ENCODE measurements at places on chromosomes 3 and 15.

DNA sequence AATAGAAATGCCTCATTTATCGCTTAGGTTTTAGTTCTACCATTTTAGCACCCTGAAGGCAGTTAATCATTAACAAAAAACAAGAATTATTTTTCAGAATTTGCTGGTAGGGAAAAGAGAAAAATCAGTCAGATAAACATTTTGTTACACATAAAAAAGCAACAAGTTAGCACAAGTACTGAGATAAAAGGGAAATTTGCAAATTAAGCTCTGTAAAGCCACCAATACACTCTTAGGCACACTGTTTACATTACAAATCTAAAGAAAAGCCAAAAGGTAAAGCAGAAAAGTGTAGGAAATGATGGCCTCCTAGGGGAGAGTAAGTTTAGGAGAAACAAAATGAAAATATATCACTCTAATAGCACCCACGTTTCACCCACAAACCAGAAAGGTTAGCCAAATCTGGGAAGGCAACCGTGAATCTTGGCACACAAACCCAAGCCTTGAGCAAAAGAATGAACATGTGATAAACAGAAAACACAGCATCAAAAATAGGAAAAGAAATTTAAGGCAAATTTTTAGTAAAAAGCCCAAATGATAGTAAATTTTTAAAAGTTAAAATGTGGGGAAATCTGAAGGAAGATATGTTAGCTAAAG, 1.6 kb upstream of the SATB1 start:
- DNase-seq = no peak

DNA sequence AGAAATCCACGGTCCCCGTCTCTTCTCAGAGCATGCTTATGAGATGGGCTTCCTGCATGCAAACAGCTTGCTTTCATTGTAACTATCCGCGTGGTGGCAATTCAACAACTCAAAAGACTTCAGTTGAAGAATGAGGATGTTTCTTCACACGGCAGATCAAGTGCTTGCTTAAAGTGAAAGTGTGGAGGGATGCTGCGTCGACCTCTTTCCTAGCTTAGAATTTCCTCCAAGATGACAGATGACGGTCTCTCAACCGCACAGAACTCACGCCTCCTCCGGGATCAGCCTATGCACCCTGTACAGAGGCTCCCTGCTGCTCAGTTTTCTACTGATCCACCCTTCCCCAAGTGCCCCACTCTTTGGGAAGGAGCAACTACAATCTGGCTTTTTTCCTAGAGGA, 47.8 kb downstream of the PCSK6 start:
- no peak for DNase-seq

DNA sequence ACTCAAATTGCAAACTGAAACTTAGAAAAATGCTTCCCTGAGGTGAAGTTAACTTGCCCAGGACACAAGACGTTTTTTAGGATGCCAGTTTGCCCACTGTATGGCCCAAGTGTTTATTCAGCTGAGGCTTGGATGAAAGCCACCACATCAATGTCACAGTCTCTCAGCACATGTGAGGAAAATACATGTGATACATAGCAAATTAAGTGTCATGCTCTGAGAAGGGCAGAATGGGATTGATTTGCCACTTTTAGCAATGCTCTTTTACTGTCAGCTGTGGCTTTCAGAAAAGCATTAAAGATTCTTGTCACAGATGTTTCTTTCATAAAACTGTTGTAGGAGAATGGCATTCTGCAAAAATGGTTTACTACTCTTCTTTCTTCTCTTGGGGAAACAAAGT, 165.5 kb downstream of the ZIC1 start:
- DNase-seq = no peak

DNA sequence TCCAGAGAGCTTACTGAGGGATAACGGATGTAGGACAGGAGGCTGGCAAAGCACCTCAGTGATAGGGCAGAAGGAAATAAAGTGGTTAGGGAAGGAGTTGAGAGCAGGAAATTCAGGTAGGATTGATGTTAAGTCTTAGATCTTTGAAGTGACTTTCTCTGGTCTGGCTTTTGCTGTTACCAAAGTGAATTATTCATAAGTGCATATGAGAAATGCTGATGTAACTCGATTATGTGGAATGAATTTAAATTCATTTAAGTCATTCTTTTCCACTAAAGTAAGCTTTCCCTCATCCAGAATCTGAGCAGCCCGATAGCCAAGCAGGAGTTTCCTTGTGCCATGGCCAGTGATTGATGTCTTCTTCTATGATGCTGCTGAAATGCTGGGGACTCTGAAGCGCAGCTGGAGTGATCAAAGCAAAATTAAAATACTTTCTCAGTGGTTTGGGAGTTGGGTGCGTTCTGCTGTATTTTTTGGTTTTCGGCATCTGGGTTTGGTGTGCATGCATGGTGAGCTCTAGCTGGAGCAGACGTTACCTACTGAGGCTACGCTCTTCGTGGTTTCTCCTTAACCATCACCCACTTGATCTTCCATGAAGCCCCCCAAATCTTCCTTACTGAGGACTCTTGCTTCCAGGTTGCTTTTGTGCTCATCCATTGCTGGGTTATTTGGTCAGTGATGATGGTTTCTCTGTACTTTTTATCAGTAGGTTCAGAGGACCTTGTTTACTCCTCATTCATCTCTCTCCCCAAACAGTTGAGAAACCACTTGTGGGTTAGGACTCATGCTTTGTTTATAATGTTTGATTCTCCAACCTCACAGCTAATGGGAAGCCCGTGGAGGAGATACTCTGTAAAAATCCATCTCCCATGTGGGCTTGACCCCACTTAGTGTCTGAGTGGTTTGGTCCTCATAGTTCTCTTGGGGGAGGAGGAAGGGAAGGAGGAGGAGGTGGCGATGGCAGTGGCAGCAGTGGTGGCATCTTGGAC, 72.5 kb downstream of the IGF1R start:
- no peak for DNase-seq

- DNase-seq = no peak
These were observed 862 bp upstream of the MAN2A2 start for GRCh38 chr15:90902040-90902839.

DNA sequence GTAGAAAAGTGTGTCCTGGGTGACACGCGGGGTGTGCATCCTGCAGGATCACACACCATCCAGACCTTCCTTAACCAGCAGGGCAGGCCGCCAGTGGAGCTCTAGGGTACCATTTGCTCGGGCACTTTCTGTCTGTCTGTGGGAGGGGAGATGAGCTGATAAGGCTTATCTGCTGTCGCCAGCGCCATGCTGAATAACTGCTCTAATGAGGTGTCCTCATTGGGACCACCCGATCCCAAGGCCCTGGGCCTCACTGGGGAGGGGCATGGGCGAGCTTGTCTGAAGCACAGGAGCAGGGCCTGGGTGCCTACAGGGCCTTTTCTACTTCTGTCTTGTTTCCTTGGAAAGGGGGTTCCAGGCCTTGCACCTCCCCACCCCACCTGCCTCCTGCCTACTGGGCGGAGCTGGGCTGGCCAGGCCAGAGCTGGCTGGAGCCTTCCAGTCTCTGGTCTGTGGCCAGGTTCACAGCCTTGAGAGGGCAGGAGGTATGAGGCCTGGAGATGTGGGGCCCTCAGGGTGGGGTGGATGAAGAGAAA, 2.5 kb upstream of the GATA2 start:
- no peak for DNase-seq

DNA sequence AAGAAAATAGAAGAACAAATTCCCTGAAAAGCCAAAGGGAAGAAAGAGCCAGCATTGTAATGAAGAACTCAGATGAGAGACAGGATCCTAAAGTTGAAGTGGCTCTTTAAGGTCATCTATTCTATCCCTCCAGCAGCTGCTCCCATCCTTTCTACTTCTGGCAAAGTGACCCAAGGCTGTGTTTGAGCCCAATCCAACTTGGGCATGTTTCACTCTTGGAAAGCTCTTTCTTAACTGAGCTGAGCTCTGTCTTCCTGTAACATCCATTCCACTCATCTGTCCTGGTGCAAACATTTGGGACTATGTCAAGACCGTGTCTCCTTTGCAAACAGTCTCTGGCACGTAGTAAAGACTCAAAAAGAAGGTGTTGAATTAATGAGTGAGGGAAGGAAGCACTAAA, 298.1 kb upstream of the IGF1R start:
- no peak for DNase-seq

DNA sequence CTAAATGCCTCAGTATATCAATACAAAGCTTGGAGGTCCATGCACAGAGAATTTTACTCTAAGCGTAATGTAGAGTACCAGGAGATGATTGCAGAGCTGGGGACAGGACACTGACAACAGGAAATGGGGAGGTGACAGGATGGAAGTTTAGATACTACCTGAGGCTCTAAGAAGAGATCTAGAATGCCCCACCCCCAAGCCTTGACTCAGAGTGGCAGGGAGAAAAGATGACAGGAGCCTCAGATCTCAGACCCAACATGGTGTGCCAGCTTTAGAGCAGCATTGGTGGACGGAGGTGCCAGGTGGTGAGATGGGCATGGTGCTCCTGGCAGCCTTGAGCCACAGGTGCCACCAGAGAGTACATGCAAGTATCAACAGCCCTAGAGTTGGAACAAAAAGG, 62.5 kb downstream of the LYZL4 start:
- DNase-seq = no peak

DNA sequence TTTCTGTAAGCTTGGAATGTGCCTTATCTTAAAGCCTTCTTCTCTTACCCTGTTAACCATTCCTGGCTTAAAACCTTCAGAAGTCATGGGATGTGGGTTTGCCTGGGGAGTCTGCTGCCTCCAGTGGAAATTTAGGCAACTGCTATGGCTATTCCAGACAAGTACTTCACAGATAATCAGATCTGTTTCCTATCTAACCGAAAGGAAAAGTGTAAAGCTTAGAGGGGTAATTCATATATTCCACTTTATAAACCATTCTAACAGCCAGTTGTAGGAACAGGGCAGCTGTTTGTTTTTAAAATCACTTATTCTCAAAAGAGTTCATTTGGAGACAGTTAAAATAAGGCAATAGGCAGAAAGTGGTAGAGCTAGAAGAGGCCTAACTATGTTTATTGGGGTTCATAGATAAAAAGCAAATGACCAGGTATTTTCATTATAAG, 219.9 kb downstream of the TCF12 start:
- DNase-seq = peak; percentile 57

GRCh38 chr15:85406916-85407315, 26.5 kb downstream of the AKAP13 start:
- no peak for DNase-seq

GRCh38 chr3:157442729-157443128, 6.1 kb downstream of the PTX3 start:
- DNase-seq = no peak

DNA sequence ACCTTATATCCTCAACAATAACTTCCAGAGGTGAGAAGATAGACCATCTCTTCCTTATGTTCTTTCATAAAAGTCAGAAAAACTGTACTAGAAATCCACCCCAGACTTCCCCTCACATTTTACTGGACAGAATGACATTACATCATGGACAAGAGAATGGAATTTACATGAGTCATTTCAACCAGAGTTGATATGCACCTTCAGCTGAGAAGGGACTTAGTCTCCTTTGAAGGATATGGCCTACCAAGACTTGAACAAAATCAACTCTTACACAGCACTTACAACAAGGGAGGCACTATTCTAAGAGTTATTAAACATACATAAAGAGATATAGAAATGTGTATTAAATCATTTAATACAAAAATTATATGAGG, 380.0 kb upstream of the DPH6 start:
- peak; percentile 20 for DNase-seq

GRCh38 chr3:78221300-78221699, 1181.4 kb downstream of the ROBO2 start:
- no peak for DNase-seq

DNA sequence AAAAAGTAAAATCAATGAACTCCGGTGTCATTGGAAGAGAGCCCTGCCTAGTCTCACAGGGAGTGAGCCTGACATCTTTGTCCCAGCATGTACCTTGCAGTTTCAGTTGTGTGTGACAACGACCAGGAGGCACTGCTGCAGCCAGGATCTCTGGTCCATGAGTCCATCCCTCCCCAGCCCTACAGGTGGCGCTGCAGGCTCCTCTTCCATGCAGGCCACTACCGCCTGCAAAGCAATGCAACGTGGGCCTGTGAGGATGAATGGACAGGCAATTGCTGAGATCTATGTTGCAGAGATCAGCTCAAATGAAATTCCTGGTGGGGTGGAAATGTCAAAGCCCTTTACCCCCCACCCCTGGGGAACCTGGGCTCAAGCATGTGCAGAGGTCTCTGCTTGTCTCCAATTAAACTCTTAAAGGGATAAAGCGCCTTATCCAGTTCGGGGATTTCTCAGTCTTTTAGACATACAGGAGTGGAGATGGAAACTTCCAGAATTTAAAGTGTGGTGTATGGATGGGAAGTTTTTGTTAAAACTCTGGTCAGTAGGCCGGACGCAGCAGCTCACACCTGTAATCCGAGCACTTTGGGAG, 35.8 kb downstream of the TKT start:
- no peak for DNase-seq

GRCh38 chr15:70611286-70611685, 152.1 kb downstream of the UACA start:
- no peak for DNase-seq

DNA sequence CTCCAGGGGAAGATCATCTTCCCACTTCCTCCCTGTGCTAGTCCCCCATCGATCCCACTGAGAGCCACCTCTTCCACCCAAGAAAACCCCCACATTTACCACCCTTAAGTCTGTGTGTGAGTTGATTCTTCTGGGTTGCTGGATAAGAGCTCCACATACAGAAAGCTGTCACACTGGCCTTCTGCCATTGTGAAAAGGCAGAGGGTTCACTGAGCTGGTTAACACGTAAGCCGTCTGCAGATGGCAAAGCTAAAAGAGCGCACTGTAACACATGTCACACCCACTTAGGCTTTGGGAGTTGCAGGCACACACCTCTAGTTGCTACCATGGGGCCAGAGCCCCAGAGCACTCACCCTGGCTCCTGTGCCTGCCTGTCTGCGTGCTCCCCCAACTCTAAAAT, 309.8 kb upstream of the LRRC3B start:
- no peak for DNase-seq

DNA sequence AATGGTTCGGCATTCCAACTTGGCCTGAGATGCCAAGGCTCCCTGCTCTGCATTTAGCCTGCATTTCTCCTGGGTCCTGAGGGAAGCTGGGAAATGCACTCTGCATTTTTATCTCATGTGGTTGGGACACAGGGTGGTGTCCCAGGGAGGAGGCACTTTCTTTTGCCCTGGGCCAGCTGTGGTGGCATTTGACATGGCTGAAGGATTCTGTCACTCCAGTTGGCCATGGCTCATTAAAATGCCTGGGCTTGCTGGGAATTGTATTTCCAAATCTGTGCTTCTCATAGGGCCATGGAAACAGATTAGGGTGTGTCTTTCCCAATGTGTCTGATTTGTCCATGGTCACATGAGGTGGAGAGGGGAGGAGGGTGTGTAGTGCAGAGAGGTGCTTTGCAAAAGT, 128.3 kb upstream of the RGMA start:
- no peak for DNase-seq

GRCh38 chr15:51192521-51193280, 98.0 kb upstream of the TNFAIP8L3 start:
- peak; percentile 51 for DNase-seq

DNA sequence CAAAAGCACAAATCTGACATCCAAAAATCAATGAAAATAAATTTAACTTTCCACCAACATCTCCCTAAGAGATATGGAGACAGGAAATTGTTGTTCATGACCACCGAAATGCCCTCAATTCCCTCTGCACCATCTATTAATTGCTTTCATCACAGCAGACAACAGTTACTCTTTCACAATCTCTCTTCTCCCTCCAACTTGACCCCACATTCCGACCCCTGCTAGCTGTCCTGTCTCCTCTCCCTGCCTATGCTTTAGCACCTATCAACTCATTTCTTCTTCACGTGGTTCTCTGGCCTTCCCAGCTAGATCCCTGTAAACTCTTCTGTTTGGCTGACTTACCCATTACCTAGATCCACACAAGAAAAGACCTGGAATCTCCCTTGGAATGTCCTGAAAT, 173.9 kb upstream of the ADAMTS9 start:
- DNase-seq = no peak

- DNase-seq = no peak
These were observed 2.6 kb upstream of the DAPK2 start for GRCh38 chr15:64048781-64049460.

Data from non-pigmented ciliary epithelial cell (primary cell).